Foreskin keratinocyte (primary cell): ENCODE measurements at places on chromosomes 12 and 14.

- no peak for DNase-seq
These were observed 50.2 kb downstream of the MIPOL1 start for GRCh38 chr14:37247791-37248461.

DNA sequence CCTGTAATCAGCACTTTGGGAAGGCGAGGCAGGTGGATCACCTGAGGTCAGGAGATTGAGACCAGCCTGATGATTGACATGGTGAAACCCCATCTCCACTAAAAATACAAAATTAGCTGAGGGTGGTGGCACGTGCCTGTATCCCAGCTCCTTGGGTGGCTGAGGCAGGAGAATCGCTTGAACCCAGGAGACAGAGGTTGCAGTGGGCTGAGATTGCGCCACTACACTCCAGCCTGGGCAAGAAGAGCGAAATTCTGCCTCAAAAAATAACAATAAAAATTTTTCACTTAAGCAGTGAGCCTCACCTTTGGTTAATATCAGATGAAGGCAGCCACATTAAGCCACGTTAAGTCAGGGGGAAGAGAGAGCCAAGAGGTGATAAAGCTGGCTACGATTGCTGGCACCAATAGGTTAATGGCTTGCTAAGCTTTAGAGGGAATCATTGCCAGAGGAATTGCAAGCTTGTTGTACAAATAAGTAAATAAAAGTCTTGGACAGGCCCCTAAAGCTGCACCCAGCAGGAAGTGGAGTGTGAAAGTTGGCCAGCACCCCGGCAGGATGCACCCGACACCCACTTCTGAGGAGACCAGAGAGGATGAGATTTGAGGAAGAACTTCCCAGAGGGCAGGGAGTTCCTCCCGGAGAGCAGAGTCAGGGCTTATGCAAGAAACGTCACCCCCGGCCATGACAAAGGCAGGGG, 41.3 kb upstream of the TESC start:
- DNase-seq: no peak

DNA sequence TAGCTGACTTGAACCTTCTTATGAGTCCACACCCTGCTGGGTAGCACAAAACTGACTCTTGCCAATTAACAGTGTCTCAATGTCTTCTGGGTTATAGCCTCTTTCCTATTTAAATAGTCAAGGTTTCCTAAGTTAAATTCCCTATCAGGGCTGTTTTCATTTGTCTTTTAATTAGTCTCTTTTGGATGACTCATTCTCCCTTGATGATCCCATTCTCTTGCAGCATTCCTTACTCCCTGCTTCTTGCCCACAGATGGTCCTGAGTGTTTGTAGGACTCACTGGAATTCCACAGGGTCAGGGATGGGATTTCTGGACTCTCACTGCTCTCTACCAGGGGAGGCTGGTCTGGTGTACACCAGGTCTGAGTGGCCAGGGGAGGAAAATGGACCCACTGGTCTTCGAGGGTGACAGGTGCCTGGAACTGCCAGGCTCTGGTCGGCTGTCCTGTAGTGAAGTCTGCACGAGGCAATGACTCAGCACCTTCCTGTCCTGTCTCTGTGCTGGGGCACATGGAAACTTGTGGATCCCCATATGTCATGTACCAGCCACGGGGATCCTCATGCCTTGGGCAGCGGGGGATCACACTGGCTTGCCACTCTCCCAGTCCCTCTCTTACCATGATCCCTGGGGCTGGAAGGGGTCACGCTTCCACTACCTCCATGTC, 236.5 kb upstream of the PELI2 start:
- no peak for DNase-seq

DNA sequence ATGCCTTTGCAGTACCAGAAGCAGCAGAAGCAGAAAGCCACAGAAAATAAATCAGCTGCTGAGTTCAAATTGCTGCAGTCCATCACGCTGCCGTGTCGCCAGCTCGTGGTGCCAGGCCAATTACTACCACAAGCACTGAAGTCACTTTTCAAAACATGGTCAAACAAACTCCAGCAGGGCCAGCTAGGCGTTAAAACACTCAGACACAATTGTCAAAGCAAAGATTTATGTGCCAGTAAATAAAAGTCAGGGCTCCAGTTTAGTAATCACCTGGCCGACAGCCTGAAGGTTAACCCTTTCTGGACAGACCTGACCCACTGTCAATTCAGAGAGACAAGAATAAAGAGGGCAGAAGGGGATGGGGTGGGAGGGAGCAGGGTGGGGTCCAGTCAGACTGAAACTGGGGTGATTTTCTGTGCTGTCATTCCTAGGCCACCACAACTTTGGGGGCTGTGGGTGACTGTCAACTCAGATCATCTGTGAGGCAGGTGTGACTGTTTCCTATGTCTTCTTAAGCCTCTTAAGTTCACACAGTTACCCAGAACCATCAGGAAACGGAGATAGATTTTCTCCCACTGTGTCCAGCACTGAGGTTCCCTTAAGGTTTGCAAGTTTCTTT, 109.8 kb upstream of the FUT8 start:
- no peak for DNase-seq

DNA sequence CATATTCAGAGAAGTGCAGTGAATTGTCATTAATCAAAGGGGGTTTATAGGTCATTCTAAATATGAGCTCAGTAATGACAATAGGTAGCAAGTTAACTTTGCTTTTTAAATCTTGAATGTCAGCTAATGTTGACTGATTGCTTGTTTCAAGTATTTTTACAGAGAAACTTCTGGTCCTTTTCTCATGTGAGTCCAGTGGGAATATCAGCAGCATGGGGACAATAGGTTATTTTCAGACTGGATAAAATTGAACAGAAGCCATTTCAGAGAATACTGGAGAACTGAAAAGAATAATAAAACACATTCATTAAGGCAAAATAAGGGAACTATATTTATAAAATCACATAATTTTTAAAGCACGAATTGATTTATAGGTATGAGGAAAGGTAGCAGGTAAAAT, 78.7 kb downstream of the FUT8 start:
- DNase-seq: no peak

GRCh38 chr12:114638790-114639435, 45.1 kb downstream of the TBX3 start:
- no peak for DNase-seq

DNA sequence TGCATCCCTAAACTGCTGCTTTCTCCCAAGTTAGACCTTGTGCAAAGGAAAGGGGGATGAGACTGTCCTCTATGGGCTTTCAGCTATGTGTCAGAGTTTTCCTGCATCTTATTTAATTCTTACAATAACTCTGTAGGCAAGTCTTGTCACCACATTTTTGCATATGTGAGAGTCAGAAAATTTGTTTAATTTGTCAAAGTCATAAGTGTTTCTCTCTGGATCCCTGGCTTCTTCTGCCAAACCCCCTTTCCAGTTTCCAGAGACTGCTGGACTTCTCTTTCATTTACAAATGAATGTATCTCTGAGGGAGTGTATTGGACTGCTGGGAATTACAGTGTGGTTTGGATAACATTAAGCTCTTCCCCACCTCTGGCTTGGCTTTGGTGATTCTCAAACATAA, 877.6 kb upstream of the SEL1L start:
- DNase-seq: no peak

DNA sequence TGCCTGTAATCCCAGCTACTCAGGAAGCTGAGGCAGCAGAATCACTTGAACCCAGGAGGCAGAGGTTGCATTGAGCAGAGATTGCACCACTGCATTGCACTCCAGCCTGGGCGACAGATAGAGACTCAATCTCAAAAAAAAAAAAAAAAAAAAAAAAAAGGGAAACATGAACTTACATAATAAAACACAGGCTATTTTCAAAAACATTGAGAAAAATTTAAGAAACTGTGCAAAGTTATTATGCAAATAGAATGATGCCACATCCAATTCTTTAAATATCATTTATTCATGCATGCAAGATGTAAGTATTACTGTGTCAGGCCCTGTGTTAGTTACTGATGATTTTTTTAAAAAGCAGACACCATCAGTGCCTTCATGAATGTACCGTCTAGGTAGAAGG, 20.0 kb upstream of the SLC16A7 start:
- DNase-seq: no peak

- no peak for DNase-seq
These were observed 61.5 kb downstream of the DUSP16 start for GRCh38 chr12:12501121-12501520.

- no peak for DNase-seq
These were observed 13.7 kb upstream of the CHST11 start for GRCh38 chr12:104443008-104443407.

- peak; percentile 26 for DNase-seq
These were observed 112.8 kb upstream of the PELI2 start for GRCh38 chr14:56005191-56006053.

- DNase-seq: no peak
These were observed 233.7 kb downstream of the MON2 start for GRCh38 chr12:62700091-62700880.

GRCh38 chr14:64954491-64955240, 12.1 kb upstream of the GPX2 start:
- no peak for DNase-seq

DNA sequence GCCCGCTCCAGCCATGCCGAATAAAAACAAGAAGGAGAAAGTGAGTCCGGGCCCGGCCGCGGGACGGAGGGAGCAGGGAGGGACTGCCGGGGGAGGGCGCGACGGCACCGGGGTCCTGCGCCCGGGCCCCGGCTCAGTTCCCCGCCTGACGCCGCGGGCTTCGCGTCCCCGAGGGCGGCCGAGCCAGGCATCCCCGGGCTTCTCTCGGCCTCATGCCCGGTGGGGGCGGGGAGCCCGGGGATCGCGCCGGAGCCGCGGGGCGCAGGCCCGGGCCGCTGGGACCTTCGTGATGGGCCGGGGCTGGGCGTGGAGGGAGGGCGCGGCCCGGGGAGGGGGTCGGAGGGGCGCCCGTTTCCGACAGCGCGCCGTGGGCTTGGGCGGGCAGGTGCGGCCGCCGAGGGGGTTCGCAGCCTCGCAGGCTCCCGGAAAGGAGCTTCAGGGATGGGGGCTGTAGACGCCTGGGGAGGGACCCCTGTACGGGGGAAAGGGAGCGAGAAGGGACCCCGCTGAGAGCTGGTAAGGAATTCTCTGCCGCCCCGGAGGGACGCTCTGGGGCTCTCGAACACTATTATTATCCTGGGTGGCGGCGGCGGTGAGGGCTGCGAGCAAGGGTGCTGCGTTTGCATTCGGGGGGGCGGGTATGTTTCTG, 496 bp downstream of the PPP2R5C start:
- no peak for DNase-seq

- DNase-seq: peak; percentile 3
These were observed 49.9 kb downstream of the OTX2 start for GRCh38 chr14:56760164-56760914.

DNA sequence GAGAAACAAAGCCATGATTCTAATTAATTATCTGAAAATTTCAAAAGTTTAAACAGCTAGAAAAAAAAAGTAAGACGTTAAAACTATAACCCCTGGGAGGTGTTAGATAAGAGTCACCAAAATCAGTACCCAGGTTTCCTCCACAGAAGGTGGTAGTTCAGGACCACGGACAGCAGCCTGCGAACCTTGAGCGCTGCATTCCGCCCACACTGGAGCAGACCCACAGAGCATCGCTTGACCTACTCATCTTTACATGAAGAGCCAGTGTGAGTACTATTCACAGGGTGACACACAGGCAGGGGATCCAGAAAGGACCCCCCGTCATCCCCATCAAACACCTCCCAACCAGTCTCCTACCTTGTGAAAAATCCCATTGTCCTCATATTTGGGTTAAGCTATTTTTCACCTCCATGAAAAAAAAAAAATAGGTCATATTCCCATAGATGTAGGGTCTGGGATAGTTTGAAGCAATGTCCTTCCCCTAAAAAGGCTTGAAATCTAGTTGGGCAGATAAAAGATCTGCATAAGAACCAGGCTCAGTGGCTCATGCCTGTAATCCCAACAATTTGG, 8.8 kb upstream of the CHGA start:
- DNase-seq: no peak

DNA sequence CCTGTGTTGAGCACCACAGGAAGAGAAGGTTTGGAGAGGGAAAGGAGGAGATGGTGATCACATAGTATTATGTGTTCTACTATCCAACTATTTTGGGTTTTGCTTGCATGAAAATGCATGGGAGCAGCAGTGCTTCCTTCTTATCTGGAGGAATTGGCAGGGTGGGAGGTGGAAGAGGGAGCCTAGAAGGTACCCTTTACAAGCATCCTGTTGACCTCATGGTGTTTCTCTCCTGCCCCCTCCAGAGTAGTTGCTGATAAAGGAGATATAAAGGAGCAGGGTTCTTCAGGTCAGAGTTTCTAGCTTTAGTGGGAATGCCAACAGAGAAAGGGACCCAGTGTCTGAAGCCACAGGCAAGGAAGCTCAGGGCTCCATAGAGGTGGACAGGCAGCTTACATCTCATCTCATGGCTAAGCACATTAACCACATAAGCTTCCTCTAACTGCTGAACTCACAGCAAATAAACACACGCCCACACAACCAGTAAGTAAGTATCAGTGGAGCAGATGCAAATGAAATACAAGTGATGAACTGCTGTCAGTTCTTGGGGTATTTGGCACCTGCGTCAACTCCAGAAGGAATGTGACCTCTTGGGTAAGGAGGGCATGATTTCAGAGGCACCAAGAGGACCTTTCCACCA, 174.2 kb upstream of the SLC38A2 start:
- peak; percentile 59 for DNase-seq

- peak; percentile 3 for DNase-seq
These were observed 389.3 kb upstream of the USP15 start for GRCh38 chr12:61870658-61871484.

- peak; percentile 17 for DNase-seq
These were observed 843.2 kb downstream of the GALC start for GRCh38 chr14:87149583-87150354.

- peak; percentile 25 for DNase-seq
These were observed 28.9 kb upstream of the MAPKAPK5 start for GRCh38 chr12:111812881-111813741.

DNA sequence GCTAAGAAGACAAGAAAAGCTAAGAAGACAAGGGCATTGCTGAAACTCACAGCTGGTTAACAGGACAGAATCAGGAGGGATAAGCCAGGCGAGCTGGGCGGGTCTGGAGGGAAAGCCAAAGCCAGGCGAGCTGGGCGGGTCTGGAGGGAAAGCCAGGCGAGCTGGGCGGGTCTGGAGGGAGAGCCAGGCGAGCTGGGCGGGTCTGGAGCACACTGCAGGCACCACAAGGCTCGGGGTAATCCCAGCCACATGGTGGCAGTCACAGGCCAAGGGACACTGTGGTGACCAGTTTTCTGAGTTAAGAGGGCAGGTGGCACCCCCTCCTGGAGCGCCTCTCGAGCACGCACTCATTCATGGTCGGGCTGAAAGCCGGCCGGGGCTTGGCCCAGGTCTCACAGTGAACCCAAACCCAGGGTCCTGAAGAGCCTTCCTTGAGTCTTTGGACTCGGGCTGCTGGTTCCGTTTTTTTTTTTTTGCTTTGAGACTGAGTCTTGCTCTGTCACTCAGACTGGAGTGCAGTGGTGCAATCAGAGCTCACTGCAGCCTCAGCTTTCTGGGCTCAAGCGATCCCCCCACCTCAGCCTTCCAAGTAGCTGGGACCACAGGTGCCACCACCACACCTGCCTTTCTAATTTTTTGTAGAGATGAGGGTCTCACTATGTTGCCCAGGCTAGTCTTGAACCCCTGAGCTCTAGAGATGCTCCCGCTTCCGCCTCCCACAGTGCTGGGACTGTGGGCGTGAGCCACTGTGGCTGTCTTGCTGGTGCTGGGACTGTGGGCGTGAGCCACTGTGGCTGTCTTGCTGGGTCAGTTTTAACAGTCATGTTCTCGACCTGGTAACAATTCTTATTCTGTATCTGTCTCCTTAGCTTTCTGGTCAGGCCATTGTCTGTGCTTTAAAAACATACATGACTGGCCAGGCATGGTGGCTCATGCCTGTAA, 40.2 kb downstream of the HSP90AA1 start:
- DNase-seq: no peak
